Type B pancreatic cell (in vitro differentiated cells): ENCODE measurements at places on chromosomes 3 and 15. TPM values are rescaled to one million over a fixed set of nuclear protein-coding genes. Genes with fewer than 3 reads are reported as not detected.

Gene ACOX2
- 5.6 and 6.9 TPM in 2 replicates for total RNA-seq

- DNase-seq, result no peak
Observed at GRCh38 chr3:43559961-43560360, 61.9 kb downstream of the ANO10 start.

DNA sequence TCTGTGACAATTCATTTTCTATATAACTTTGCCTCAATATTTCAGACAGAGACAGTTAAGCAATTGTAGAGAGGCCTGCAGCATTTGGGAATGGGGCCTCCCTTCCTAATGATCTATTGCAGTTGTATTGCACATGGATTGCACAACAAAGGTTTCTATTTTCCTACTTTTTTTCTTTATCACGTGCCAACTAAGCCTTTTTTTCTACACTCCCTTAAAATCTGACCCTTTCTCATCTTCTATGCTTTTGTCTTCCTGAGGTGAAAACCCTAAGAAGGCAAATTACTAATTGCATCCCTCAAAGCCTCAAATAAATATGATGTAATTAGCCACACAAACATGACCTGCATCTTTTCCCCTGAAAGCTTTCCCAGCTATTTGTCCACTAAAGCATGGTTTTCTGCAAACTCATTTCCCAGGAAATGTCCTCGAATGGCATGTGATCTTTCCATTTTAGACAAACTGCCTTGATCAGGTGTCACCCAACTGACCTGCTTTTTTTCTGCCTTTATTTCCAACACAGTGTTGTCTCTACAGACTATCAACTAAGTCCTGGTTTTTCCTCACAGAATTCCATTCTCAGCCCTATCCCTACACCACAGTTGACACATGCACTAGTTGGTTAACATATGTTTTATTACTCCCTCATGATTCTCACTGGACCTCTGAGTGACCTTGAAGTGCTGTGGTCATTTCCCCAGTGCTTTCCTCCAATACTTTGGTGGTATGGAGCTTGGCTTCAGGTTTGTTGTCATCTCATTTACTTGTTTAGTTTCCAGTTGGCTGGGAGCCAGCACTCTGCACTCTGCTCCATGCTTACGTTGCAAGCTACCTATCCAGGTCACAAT, 31.9 kb upstream of the TSC22D2 start:
- DNase-seq, result no peak

Gene CLPX
- total RNA-seq, result 52.1 and 55.1 TPM in 2 replicates

Gene PGBD4
- total RNA-seq, result 2.2 and 2.4 TPM in 2 replicates

Gene PEX5L
- total RNA-seq, result 1.1 and 2.4 TPM in 2 replicates

Gene SLC15A2
- 3.4 and 4.9 TPM in 2 replicates for total RNA-seq

- no peak for DNase-seq
Observed at GRCh38 chr3:111269777-111270176, 198.2 kb downstream of the NECTIN3 start.

GRCh38 chr3:147099076-147099475, 307.3 kb downstream of the ZIC4 start:
- no peak for DNase-seq

GRCh38 chr3:153495422-153495821, 333.4 kb downstream of the RAP2B start:
- no peak for DNase-seq

DNA sequence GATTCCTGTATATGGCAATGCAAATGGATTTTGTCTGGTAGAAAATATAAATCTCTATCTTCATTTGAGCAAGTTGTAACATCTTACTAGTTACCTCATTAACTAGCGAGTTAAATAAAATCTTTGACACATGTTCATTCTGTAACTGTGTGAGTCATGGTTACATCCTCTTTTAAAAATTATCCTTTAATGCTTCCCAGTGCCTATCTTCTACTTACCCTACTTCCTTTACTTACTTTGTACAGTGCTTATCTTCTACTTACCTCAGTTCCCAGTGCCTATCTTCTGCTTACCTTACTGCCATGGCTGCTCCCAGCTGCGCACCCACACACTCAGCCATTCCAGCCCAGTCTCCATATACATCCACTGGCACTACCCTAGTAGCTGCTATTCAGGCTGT, 71.9 kb upstream of the GOLGA8B start:
- DNase-seq, result no peak

DNA sequence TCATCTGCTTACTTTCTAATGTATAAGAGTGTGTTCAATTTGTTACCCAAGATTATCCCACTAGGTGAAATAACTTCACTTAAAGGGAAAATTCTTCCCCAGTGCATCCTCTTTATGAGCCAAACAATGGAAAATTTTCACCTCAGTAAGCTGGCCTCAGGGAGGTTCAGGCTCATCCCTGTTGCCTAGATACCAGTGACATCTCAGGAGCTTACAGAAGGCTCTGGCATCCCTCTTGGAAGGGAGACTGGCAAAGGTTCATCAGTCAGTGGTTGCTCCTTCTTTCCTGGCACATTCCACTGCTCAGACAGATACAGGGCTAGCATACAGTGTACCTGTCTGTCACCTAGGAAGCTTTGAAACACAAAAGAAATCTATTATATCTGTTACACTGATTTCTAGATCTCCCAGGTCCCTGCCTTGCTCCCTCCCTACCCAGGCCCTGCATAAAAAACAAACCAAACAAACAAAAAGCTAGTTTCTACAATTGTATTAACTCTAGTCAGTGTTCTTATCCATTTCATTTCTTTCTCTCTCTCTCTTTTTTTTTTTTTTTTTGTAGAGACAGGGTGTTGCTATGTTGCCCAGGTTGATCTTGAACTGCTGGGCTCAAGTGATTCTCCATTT, 1.7 kb downstream of the IP6K2 start:
- DNase-seq, result no peak

GRCh38 chr15:62323353-62323890, 158.3 kb upstream of the C2CD4B start:
- DNase-seq, result no peak

- DNase-seq, result no peak
Observed at GRCh38 chr15:91938136-91938535, 84.6 kb downstream of the SLCO3A1 start.

GRCh38 chr3:115146032-115146417, 1.1 kb downstream of the ZBTB20 start:
- no peak for DNase-seq

GRCh38 chr15:58457466-58457965, 25.7 kb downstream of the LIPC start:
- DNase-seq, result no peak

Gene RTP3
- not detected in 2 replicates for total RNA-seq

Gene LTK
- total RNA-seq, result 0.51 and 0.55 TPM in 2 replicates

DNA sequence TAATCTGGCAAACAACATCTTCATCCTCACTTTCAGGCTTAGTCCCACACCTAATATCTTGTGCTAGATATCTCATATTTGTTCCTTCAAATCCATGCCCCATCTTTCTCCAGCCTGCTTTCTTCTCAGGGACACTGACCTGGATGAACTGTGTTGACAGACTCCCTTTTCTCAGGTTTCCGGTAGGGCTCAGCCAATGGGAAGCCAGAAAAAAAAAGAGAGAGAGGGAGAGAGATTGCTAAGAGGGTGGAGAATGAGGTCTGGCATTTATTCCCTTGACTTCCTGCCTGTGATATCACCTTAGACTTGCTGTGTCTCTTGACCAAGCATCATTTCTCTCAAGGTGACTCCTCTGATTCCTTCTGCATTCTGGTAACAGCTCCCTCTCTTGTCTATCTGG, 145.6 kb upstream of the ABI3BP start:
- no peak for DNase-seq

Gene CELF6
- 0.45 and 1.9 TPM in 2 replicates for total RNA-seq

- no peak for DNase-seq
Observed at GRCh38 chr3:59644479-59645402, 594.9 kb upstream of the CFAP20DC start.

GRCh38 chr15:42332331-42332730, 27.0 kb upstream of the CAPN3 start:
- no peak for DNase-seq

GRCh38 chr3:43175541-43175940, 69.7 kb upstream of the POMGNT2 start:
- DNase-seq, result no peak

Gene TM4SF18
- 0.33 TPM in 1 of 2 replicates, not detected in the other for total RNA-seq

DNA sequence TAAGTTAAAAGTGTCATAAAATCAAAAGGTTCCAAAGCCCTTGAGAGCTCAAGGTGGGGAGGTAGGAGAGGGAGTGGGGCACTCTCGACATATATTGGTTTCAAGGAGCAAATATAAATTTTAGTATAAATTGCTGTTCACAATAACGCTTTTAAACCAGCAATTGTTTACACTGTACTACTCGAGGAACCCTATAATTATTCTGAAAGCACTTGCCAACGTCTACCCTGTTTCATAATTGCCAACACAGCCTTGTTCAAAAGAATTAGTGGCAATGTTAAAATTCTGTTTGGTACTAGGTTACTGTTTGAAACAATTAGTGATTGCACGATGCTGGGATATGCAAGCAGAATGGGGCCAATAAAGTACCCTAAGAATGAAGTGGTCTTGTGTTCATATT, 76.3 kb upstream of the ICE2 start:
- DNase-seq, result no peak

Gene SEMA7A
- total RNA-seq, result 6.3 and 11.2 TPM in 2 replicates

- no peak for DNase-seq
Observed at GRCh38 chr3:46922426-46922825, 44.9 kb downstream of the PTH1R start.

DNA sequence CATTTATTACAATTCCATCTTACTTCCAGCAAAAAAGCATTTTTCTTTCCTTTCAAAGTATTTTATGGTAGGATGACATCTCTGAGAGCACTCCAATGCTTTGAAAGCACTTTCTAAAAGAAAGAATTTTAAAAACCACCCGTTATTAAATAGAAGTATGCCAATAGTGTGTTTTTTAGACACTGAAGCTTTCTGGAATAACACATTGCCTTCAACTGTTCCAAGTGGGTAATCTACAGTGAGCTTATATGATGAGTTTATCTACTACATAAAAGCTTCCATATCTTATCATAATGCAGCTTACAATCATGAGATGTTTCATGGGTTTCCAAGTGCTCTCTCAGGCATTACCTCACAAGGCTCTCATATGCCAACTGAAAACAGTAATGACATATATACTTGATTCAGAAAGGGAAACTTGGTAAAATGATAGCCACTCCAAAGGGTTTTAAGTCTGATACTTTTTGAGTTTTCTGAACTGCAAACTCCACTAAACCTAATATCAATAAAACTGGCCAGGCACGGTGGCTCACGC, 14.1 kb downstream of the CMTM6 start:
- no peak for DNase-seq

Gene SYNPR
- total RNA-seq, result 0.55 and 2.3 TPM in 2 replicates

Gene TATDN2
- 31.3 and 34.6 TPM in 2 replicates for total RNA-seq

Gene KCNMB3
- 2.0 and 2.4 TPM in 2 replicates for total RNA-seq

Gene PTH1R
- 63.0 and 83.1 TPM in 2 replicates for total RNA-seq

- no peak for DNase-seq
Observed at GRCh38 chr3:109112946-109113760, 4.8 kb downstream of the MORC1 start.

Gene ZNF620
- total RNA-seq, result 12.3 and 14.0 TPM in 2 replicates

- DNase-seq, result no peak
Observed at GRCh38 chr3:54743755-54744154, 184.1 kb downstream of the LRTM1 start.

DNA sequence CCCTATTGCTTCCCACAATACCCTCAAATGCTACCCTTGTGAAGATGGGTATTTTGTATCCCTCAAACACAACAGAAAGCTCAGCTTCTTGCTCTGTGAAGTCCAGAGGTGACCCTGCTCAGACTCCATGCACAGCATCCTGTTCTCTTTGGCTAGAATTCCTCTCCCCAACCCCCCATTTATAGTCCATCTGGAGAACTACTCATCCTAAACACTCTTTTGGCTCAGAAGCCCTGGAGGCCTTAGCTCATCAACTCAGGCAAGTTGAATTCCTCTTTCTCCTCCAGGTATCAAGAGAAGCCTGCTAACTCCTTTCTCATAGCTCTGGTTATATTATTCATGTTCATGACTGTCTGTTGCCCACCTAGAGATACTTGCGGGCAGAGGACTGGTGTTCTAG, 18.3 kb upstream of the GASK1A start:
- DNase-seq, result no peak

DNA sequence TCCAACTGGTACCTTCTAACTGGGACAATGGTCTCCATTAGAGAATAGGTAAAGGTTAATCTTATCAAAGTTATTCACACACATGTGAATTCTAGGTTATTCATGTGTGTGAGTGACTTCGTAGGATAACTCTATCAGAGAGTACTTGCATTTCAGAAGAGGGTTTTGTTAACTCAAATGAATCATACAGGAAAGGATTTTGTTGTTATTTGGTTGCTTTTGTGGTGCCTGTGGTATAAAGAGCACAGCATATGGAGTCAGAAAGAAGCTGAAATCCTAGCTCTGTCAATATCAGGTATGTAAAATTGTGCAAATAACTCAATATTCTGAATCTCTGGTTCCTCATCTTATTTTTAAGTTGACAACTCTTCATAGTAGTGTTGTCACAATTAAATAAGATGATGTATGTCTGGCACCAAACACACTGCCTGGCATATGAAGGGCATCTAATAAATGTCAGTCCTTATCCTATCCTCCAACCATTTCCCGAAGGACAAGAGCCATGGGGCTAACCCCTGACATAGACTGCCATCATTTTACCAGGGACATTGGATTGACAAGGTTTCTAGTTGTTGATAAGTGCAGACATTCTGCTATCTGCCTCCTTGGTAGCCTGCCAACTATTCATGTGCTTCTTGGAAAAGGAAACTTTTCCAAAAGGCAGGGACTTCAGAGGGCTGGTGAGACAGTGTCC, 48.7 kb upstream of the CMSS1 start:
- no peak for DNase-seq

- no peak for DNase-seq
Observed at GRCh38 chr15:35874260-35874905, 328.4 kb upstream of the DPH6 start.

DNA sequence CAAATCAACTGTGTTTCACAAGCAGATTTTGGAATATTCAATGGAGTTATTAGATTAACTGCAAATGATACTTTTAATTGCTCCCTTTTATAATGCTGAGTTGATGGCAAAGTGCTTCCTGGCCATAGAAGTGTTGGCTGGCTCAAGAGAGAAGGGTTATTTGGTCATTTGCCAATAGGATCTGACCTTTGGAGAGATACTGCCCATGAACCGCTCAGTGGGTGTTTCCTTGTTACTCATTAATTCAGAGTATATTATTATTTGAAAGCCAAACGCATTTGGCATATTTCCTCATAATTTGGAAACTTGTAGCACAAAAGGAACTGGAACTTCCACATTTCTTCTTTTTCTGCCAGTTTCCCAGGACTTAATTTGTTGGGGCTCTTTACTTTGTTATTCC, 234.7 kb downstream of the CDIN1 start:
- DNase-seq, result no peak

DNA sequence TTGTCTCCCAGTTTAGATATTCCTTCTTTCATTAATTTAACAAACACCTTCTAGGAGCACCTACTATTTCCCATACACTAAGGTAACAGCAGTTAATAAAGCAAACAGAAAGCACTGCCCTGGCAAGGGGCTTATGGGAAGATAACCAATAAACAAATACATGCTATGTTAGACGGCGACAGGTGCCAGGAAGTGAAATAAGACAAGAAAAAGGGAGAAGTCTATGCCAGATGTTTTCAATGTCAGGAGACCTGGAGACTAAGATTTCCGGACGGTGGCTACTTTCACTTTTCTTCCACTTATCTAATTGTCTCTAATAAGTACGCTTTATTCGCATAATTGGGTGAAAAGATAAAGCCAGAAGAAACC, 32.5 kb upstream of the ZNF445 start:
- DNase-seq, result no peak

- DNase-seq, result no peak
Observed at GRCh38 chr15:67927501-67928168, 87.8 kb upstream of the RNU6-1 start.
